Hematopoietic multipotent progenitor cell (in vitro differentiated cells): ENCODE measurements at places on chromosomes 5 and 9.

DNA sequence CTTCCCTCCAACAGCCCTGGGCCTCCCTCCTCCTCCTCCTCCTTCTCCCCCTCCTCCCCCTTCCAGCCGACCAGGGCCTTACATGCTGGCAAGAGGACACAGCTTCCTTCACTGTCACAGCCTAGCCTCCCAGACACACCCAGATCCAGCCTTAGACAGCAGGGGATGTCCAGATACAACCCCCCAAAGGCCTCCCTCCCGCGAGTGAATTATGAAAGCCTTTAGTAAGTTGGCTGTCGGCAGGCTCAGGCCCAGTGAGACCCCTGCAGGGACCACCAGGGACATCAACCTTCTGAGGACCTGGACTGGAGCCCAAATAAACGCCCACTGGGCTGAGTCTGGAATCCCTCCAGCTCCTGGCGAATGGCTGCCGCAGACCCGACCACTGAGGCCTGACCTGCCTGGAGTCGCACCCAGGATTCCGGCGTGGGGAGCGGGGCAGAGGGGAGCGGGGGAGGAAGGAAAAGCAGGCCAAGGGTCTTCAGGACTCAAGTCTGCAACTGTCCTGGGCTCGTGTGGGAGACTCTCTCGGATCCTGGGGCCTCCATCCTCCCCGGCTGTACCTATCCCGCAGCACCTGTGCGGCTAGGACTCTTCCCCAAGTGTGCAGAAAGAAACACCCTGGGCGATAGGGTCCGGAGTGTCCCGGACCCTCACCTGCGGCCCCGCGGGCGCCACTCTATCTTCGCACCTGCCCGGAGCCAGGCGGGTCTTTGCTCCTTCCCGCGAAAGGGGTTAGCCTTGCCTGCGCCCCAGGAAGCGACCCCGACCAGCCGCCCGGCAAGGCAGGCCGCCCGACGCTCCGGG, 705 bp downstream of the SEPTIN8 start:
- peak; percentile 21 for DNase-seq

DNA sequence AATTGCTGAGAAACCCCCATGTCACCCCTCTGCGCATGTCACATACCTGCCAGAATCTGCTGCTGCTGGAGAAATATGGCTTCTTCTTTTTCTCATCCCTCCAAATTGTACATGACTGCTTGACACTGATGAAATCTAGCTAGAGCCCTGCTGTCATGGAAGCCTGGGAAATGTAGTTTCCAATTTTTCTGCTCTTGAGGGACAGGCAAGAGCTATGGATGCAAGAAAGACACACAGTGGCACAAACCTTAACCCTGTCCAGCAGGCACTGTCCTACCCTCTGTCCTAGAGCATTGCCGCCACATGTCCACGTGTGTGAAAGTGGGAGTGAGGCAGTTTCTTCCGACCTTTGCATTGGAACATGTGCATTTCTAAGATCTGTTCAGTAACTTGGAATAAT, 255.5 kb upstream of the SEMA6A start:
- DNase-seq = no peak

GRCh38 chr9:127201071-127201541, 63.5 kb upstream of the GARNL3 start:
- no peak for DNase-seq

- DNase-seq = no peak
Measured at GRCh38 chr5:75907651-75908050, 175.5 kb upstream of the SV2C start.

- DNase-seq = no peak
Measured at GRCh38 chr9:16434526-16434925, 435.9 kb downstream of the BNC2 start.

GRCh38 chr9:33466565-33467495, 6.9 kb downstream of the NOL6 start:
- no peak for DNase-seq
